ENCODE measurements at places on chromosomes 1 and 21. TPM values are rescaled to one million over a fixed set of nuclear protein-coding genes. Genes with fewer than 3 reads are reported as not detected.

NCMAP gene
- total RNA-seq = not detected

GRCh38 chr1:44235808-44236207 is 22.5 kb downstream of the DMAP1 start:
- H3K27me3 ChIP-seq = no peaks in the 10 kb centered on the region
- H3K27ac ChIP-seq = no peak overlapping the region
- no peak overlapping the region for H3K4me3 ChIP-seq
- H3K4me1 ChIP-seq = peaks cover 3% of the 10 kb centered on the region

GRCh38 chr21:15308333-15308732 is 243.5 kb upstream of the NRIP1 start:
- H3K36me3 ChIP-seq = no peaks in the 10 kb centered on the region
- H3K27ac ChIP-seq = no peak overlapping the region

DNA sequence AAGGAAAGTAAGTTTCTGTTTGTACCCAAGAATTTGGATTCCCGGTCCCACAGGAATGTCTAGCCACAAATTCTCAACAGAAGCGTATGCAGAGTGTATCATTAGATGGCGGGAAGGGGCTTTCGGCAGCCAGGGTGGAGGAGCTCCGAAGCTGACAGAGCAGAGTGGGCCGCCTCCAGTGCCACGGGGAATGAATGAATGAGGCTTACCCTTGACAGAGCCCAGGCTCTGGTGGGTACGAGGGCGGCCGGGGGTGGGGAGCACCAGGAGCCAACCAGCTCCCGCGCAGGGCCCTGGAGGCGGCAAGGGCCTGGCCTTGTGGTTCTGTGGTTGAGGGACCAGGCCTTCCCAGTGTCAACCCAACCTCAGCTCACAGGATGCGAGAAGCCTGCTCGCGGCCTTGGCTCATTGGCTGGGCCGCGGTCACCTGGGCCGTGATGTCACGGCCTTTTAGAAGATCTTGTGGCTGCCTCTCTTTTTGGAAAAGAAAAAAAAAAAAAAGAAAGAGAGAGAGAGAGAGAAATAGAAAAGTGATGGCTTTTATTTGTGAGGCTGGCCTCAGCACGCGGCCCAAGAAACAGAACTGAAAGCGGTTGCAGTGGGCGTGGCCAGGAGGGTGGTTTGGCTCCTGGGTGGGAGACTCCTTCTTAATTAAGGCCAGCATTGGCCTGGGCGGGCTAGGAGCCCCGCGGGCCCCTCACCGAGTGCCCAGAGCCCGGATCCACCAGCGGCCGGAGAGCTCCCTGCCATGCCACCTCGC is 34.9 kb upstream of the RUNX3 start:
- peaks cover 8% of the 10 kb centered on the region for H3K36me3 ChIP-seq
- H3K27ac ChIP-seq = peak overlapping the region; percentile 98
- no peaks in the 10 kb centered on the region for H3K27me3 ChIP-seq
- DNase-seq = peak; percentile 98
- H3K4me1 ChIP-seq = peaks cover 68% of the 10 kb centered on the region

DNA sequence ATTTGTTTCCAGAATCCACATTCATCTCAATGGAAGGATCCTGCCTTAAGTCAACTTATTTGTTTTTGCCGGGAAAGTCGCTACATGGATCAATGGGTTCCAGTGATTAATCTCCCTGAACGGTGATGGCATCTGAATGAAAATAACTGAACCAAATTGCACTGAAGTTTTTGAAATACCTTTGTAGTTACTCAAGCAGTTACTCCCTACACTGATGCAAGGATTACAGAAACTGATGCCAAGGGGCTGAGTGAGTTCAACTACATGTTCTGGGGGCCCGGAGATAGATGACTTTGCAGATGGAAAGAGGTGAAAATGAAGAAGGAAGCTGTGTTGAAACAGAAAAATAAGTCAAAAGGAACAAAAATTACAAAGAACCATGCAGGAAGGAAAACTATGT is 2.6 kb downstream of the GADD45A start:
- H3K36me3 ChIP-seq = peaks cover 14% of the 10 kb centered on the region
- peaks cover 32% of the 10 kb centered on the region for H3K4me1 ChIP-seq
- DNase-seq = no peak
- H3K27ac ChIP-seq = peak overlapping the region; percentile 9
- H3K27me3 ChIP-seq = no peaks in the 10 kb centered on the region
